Neuronal stem cell (in vitro differentiated cells): ENCODE measurements at places on chromosomes 5 and 9.

GRCh38 chr9:124616961-124617360, 109.8 kb upstream of the NR5A1 start:
- peaks cover 1% of the 10 kb centered on the region for H3K4me1 ChIP-seq
- H3K4me3 ChIP-seq, result no peak overlapping the region
- no peak overlapping the region for H3K27ac ChIP-seq
- no peak for DNase-seq
- H3K27me3 ChIP-seq, result no peaks in the 10 kb centered on the region
- no peaks in the 10 kb centered on the region for H3K36me3 ChIP-seq

DNA sequence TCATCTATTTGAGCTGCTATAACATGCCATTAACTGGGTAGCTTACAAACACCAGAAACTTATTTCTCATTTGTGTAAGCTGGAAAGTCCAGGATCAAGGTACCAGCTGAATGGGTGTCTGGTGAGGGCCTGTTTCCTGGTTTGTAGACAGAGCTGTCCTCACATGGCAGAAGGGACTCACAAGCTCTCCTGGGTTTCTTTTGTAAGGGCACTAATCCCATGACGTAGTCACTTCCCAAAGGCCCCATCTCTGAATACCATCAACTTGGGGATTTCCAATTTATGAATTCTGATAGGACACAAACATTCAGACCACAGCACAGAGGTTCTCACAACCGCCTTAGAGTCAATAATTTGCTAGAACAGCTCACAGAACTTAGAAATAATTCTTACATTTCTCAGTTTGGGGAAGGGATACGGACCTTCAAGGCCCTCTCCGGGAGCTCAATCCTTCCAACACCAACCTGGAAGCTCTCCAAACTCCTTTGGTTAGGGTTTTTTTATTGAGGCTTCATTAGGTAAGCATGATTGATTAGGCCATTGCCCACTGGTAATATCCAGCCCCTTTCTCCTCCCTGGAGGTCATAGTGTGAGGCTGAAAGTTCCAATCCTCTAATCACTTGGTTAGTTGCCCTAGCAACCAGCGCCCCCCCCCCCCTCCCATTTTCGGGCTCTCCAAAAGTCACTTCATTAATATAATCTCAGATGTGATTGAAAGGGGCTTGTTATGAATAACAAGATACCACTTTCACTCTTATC, 7.6 kb upstream of the DNAJA1 start:
- H3K4me3 ChIP-seq, result no peak overlapping the region
- H3K36me3 ChIP-seq, result peaks cover 8% of the 10 kb centered on the region
- H3K27ac ChIP-seq, result no peak overlapping the region
- DNase-seq, result no peak
- H3K4me1 ChIP-seq, result no peaks in the 10 kb centered on the region

GRCh38 chr9:132873403-132873802, 4.7 kb downstream of the AK8 start:
- no peaks in the 10 kb centered on the region for H3K36me3 ChIP-seq
- no peak overlapping the region for H3K27ac ChIP-seq
- H3K4me3 ChIP-seq, result peak overlapping the region; percentile 42
- H3K27me3 ChIP-seq, result peaks cover 7% of the 10 kb centered on the region

DNA sequence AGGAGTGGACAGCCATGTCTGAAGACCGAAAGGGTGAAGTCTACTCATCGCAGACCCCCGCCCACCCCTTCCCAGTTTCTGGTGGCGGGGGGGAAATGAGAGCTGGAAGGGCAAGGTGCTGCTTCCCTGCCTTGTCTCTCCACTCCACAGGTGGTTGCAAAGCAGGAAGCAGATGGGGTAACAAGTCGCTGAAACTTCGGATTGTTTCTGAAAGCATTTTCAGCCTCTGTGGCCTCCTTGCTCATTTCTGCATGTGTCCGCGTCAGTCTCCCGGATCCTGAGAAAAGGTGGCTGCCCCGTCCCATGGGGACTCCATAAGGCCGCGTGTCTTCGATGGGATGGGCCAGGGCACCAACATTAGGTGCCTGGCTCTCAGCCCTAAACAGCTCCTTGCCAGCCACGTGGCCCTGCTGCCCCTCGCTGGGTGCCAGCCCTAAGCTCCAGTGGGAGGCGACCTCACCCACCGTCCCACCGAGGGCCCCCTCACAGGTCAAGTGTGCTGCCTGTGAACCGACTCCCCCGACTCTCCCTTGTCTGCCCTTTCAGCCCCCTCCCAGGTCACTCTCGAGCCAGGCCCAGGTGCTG, 971 bp downstream of the PHYKPL start:
- peaks cover 14% of the 10 kb centered on the region for H3K4me1 ChIP-seq
- no peaks in the 10 kb centered on the region for H3K27me3 ChIP-seq
- H3K27ac ChIP-seq, result no peak overlapping the region
- H3K4me3 ChIP-seq, result peak overlapping the region; percentile 93

DNA sequence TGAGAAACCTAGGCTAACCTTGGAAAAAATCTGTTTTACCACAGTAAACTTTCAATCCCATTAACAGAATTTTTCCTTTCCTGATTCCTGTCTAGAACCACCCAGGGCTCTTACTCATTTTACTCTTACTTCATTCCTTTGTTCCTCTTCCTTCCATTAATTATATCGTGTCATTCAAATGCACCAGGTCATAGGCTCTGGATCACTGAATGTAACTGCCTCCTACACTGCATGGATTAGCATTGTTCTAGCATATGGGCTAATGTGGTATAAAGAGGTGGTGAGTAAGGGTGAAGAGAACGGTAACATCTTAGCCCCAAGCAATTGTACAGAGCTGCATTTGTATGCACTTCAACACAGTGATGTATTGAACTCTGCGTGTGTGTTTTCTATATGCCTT, 49.5 kb upstream of the SPINK5 start:
- DNase-seq, result no peak
- H3K36me3 ChIP-seq, result no peaks in the 10 kb centered on the region
- H3K27me3 ChIP-seq, result no peaks in the 10 kb centered on the region

DNA sequence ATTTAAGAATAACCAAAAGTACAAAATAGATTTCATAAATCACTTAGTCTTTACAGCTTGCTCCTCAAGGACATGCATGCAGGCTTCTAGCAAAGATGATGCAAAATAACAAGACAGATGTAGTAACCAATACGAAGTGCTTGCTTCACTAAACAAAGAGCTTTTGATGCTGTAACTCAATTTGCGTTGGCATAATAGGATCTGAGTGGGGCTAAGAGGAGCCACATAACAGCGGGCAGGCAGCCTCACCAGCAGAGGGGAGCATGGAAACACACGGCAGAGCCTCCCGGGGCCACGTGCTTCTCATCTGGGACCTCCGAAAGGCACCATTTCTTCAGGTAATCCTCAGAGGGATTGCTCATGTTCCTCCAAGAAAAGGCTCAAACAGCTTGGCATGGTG, 139.7 kb downstream of the C5orf15 start:
- no peak overlapping the region for H3K27ac ChIP-seq
- no peak for DNase-seq

GRCh38 chr9:132541051-132541450, 41.4 kb upstream of the BARHL1 start:
- DNase-seq, result no peak
- peaks cover 19% of the 10 kb centered on the region for H3K4me1 ChIP-seq
- no peak overlapping the region for H3K4me3 ChIP-seq
